ENCODE measurements at places on chromosomes 1 and 21.

- DNase-seq: no peak
These were observed 50.9 kb upstream of the CNIH3 start for GRCh38 chr1:224565186-224565585.

GRCh38 chr1:165816157-165816556, 11.3 kb upstream of the UCK2 start:
- DNase-seq: no peak

DNA sequence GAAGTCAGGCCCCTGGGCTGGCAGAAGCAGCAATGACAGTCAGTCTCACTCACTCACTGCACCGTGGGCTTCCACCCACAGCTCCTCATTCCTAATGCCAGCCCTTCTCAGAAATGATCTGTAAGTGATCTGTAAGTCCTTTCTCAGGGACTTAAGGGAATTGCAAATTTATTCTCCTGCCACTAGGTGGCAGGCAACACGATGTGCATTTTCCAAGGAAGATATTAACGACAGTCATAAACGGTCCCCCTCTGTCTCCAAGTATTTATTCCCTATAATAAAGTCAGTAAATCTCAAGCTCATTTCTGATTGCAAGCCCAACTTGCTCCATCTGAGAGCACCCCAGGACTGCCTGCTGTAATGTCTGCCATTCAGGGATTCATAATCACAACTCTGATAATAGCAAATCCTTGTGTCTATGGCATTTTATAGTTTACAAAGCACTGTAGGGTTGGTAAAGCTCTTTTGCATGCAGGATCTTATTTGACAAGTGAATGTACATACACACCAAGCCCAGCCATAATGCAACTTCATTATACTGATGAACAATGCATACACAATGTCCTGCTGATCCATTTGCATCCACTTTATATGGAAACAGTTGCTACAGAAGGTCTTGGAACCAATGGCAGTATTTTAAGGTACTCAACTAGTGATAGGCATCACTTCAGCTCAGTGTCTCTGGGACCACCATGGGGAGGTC, 380.5 kb upstream of the CAMK1G start:
- no peak for DNase-seq

GRCh38 chr1:117635805-117636204, 30.0 kb downstream of the TENT5C start:
- no peak for DNase-seq

DNA sequence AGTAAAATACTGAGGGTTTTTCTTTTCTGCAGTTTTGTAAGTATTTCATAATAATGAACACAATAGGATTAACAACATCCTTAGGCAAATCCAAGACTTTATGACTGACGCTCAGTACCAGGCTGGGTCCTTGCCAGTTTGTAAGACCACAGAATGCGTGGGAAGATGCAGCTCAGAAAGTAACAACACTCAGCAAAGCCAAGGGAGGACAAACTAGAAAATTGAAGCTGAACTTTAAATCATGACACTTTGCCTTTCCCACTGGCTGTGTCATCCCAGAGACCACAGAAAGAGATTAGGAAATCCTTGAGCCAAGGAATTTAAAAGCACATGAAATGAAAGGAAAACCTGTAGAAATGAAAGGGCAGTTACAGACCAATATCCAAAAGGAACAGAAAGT, 426.3 kb upstream of the CHRM3 start:
- no peak for DNase-seq

GRCh38 chr1:162924179-162924578, 63.2 kb upstream of the CCDC190 start:
- no peak for DNase-seq

DNA sequence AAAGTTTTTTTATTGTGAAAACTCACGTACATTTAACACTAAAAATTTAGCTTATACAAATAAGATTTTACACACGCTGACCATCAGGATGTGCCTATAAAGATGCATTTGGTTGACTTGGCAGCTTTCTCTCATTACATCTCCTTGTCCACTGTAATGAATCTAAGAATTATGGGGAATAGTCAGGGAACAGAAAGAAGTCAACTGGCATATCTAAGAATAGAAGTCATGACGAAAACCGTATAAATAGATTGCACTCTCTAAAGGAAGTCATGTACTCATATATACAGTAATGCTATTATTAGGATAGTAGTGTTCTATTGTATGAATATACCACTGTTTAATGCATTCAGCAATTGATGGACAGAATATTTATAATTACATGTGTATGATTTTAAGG, 575.8 kb upstream of the B3GALT2 start:
- no peak for DNase-seq

DNA sequence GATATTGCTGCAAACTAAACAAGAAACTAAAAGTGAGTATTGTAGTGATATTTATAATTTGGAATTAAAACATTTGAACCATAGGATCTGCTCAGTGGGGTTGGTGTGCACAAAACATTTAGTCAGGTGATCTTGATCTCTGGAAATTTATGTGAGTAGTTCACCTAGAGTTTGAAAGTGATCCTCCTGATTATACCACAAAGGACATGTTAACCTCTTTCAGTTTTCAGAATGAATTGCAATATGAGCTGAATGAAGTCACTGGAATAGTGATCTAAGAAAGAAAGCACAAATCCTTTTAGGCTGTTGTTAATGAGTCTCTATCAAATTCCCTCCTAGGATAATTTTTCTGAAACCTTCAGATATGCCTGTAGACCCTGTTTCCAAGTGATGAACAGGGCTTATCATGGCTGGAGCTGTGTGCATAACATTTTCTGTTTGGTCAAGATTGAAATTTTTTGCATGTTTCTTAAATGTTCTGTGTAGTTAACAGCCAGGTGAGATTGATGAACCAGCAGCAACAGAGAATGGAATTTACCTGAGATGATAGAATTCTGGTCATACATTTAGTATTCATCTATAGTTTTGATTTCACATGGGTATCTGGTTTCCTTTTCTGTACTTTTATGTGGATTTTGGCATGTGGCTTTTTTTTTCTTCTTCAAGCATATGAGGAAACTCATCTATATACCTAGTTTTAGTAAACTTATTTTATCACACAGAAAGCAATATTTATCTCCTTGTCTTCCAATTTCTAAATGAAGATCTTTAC, 25.5 kb downstream of the CDC14A start:
- no peak for DNase-seq

DNA sequence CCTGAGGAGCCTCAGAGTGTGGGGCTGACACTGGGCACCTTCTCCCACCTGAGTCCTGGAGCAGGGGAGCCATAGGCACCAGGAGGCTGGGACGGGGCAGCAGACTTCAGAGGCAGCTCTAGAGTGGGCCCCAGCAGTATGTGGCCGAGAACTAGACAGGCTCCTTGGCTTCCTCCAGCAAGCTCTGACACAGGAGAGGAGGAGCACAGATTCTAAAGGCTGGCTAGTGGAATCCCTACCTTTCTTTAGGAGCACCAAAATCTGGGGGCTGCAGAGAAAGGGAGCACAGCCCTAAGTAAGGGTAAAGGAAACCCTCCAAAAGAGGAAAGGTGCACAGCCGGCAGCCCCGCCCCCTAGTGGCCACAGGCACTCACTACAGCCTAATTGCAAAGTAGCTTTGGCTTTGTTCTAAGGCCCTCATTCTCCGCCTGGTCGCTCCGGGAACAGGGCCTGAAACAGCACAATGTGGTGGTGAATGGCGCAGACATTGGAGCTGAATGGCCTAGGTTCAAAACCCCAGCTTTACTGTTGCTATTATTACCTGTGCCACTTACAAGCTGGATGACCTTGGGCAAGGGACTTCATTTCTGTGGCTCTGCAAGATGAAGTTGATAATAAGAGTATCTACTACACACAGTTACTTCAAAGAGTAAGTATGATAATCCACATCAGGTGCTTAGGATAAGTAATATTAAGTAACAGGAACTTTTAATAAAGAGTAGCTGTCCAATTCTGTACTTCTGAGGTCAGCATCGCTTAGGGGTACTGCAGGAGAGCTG, 8.8 kb upstream of the GUCA2A start:
- DNase-seq: no peak

DNA sequence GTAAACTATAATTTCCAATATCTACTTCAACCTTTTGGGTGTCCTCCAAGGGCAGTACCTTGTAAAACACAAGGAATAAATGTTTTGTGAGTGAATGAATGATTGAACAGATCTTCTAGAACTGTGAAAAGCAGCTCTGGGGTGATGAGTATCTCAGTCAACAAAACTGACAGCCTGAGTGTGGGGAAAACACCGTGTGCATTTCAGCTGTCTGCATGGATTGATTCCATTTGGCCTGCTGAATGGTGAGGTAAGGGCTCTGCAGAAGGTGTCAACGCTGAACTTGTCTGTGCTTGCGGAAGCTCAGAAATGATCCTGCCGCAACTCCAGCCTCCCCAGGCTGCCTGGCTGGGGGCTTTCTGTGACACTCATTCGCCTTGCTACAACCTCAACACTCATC, 7.4 kb upstream of the AGMAT start:
- DNase-seq: no peak

DNA sequence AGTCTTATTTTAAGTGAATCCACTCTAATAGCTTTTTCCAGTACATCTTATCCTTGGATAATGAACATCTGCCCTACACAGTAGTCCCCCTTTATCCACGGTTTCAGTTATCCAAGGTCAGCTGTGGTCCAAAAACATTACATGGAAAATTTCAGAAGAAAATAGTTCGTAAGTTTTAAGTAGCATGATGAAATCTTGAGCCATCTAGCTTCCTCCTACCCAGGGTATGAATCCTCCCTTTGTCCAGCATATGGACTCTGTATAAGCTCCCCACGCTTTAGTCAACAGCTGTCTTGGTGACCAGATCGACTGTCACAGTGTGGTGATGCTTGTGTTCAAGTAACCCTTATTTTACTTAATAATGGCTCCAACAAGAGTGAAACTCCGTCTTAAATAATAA, 2.6 kb downstream of the GLRX2 start:
- DNase-seq: no peak

- no peak for DNase-seq
These were observed 1.0 kb downstream of the NTMT2 start for GRCh38 chr1:170146720-170147263.

- no peak for DNase-seq
These were observed 65.6 kb downstream of the GRIK3 start for GRCh38 chr1:36968730-36969129.

GRCh38 chr1:242005866-242006535, 7.1 kb upstream of the MAP1LC3C start:
- no peak for DNase-seq

- no peak for DNase-seq
These were observed 9.0 kb downstream of the C1orf105 start for GRCh38 chr1:172429331-172430127.

DNA sequence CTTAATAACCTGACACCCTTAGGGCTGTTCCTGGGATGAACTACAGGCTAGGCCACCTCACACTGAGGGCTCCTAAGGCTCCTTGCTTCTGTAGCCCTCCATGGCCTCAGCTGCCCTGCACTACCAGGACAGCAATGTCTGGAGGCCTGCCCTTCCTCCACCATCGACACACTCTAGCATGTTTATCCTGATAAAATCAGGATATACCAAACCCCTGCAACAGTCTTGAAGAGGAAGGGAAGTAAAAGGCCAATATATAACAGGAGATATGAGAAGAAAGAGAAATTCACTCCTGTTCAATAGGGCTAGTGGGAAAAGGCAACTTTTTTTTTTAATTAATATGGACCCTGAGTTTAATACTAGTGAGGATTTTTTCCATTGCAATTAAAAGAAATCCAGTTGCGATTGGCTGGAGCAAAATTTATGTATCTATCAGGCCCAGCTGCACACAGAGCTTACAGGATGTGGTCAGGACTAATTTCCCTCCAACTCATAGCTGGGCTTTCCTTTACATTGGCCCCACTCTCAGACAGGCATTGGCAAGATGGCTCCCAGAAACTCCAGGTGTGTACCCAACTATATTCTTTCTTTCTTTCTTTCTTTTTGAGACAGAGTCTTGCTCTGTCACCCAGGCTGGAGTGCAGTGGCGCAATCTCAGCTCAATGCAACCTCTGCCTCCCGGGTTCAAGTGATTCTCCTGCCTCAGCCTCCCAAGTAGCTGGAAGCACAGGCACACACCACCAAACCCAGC, 13.5 kb upstream of the ATP2B4 start:
- DNase-seq: no peak

GRCh38 chr1:29181413-29182225, at the start of gene SRSF4:
Gene SRSF4 (minus strand): TSS chr1:29181900. CDS start chr1:29181752, 148 bp downstream.
- DNase-seq: peak; percentile 98

DNA sequence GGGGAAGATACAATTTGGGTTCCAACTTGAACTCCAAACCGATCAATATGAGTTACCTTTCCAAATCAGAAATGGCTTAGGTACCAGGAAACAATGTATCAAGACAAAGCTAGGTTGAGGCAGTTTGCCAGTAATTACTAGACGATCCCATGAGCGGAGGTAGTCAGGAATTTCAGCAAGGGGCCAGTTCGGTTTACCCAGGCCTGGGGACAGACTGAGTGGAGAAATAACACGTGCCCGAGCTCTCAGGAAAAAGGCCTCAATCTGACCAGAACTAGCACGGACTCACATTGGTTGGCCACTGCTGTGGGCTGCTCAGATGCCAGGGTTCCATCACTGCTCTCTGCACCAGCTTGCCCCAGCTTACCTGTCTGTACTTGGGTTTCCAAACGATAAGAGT, 15.3 kb downstream of the CLSTN1 start:
- DNase-seq: no peak

DNA sequence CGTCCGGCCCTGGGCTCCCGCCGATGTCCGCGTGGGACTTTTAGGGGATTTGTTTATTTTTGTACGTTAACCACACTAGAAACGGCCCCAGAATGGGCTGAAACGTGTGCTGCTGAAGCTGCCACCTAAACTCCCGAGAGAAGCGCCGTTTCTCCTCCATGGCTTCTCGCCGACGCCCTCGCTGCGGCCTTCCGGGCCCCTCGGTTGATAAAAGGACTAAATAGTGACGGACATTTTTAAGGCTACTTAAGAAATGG, 678 bp upstream of the PTTG1IP start:
- DNase-seq: no peak

DNA sequence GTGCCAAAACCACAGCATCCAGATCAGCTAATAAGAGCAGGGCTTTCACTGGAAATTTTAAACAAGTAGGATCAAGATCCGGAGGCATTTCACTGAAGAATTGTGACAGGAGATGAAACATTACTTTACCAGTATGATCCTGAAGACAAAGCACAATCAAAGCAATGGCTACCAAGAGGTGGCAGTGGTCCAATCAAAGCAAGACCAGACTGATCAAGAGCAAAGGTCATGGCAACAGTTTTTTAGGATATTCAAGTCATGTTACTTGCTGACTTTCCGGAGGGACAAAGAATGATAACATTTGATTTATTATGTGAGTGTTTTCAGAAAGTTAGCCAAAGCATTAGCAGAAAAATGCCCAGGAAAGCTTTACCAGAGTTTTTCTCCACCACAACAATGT, 8.2 kb downstream of the ZSWIM5 start:
- DNase-seq: no peak

GRCh38 chr1:40414331-40414730, 35.9 kb upstream of the ZFP69B start:
- DNase-seq: no peak

DNA sequence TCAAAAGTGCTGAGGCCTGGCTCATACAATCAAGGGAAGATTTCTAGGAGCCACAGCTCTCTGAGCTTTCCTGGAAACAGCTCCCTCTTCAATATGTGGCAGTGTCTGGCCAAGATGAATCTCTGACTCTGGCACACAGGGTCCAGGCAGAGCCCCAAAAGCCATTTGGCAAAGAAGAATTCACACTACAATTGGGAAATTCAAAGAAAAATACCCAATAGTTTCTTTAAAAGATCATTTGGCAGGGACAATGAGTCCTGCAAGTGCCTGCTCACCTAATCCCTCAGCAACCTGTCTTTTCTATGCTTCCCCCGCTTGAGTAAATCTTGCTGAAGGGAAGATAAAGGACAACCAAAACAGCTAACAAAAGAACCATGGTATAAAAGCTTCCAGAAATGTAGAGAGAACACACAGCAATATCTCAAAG, 124.6 kb downstream of the TGFBR3 start:
- peak; percentile 62 for DNase-seq
